ENCODE measurements at places on chromosomes 5 and 9.

DNA sequence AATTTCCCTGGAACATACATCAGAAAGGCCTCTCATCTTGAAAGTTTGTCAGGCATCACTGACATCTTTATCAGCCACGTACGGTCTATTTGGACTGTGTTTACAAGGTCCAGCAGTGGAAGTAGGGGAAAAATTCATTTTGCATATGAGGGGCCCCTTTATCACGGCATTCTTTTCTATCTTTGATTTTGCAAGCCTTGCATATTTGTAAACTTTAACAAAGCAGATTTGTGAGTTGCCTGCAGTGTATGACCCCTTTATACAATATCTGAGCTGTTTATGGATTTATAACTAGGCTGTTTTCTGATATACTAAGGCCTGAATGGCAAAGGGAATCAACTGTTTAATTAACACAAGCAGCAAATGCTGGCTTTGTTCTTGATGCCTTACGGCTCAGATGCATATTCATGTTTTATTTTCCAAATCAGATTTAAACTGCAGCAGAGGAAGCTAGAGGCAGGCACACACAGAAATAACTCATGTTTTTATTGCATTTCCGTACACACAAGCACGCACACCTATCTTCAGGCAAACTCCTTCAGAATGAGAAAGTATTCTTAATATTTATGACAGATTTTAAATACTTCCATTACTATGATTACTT, 61.1 kb downstream of the CD180 start:
- DNase-seq: no peak

GRCh38 chr5:154296525-154297159, 106.1 kb downstream of the GALNT10 start:
- no peak for DNase-seq

- DNase-seq: no peak
Observed at GRCh38 chr5:126236994-126237393, 186.2 kb upstream of the GRAMD2B start.

DNA sequence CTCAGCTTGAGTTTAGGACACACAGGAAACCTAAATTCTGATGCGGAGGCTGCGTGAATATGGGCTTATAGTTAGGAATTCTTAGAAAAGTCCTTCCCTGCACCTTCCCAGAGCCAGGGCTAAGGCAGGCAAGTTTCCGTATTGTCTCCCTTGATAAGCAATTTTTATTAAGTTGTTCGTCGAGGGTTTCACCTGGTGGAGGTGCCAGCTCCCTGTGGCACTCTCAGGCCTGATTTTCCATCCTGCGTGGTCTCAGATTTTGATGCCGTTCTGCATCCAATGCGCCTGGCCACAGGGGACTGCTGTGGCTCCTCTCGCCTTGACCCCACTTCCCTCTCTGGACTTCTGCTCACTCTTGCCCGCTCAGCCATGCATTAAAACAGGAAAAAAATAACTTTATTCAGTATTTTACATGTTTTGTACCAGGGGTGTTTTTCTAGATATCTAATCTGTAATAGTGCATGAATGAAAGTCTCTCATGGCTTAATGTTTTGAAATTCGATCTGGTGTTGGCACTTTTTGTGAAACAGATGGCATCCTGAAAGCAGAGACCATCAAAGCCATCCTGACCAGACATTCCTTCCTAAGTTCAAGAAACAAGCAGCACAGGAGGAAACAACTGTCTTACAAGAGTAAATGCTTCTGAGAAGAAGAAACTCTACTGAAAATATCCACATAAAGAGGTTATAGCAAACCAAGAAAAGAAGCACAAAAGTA, 50.7 kb downstream of the TRIP13 start:
- no peak for DNase-seq

GRCh38 chr9:131422241-131422792, 28.4 kb downstream of the PRRC2B start:
- DNase-seq: no peak

DNA sequence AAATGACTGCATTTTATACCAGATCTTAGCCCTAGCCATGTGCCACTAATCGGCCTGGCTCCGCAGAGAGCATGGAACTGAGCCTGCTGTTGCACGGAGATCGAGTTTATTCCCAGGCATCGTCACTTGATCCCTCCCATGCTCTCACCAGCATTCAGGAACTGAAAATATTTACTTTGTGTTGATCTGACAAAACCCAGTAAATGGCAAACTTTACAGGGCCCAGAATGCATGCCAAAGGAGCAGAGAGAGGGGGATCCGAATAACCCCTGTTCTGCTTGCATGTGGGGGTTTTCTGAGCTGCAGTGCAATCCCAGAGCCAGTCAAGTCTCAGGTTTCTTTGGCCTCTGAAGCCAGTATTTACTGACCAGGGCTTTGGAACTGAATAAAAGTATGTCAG, 87.3 kb downstream of the GAS1 start:
- no peak for DNase-seq

- DNase-seq: no peak
Observed at GRCh38 chr9:130239363-130239695, 26.2 kb upstream of the HMCN2 start.

- DNase-seq: no peak
Observed at GRCh38 chr9:137396227-137396626, 26.7 kb downstream of the EXD3 start.

All from stromal cell of bone marrow (primary cell).